ENCODE measurements at places on chromosomes 5 and 9. TPM values are rescaled to one million over a fixed set of nuclear protein-coding genes. Genes with fewer than 3 reads are reported as not detected.

Gene BAAT
- total RNA-seq, result not detected

Gene NTNG2
- total RNA-seq, result 0.58 TPM

Gene GPX3
- total RNA-seq, result 2.8 TPM

Gene PRDM9
- total RNA-seq, result not detected

Gene NUTM2G
- not detected for total RNA-seq

Gene CTSV
- 0.19 TPM for total RNA-seq

Gene HSPB3
- total RNA-seq, result not detected

Gene CENPK
- 12.4 TPM for total RNA-seq

Gene LRRC26
- not detected for total RNA-seq

Gene PIP5K1B
- total RNA-seq, result 0.29 TPM

Gene ENG
- total RNA-seq, result 469 TPM

Gene INSL4
- not detected for total RNA-seq

Gene OXCT1
- 9.0 TPM for total RNA-seq

Gene PCDHGA10
- total RNA-seq, result 12.4 TPM

Gene LCN10
- not detected for total RNA-seq

Gene PPP2CA
- total RNA-seq, result 164 TPM

Gene GRIA1
- total RNA-seq, result not detected

All from glomerular endothelial cell (primary cell).